GM23248 (cell line): ENCODE measurements at places on chromosomes 7 and 10. TPM values are rescaled to one million over a fixed set of nuclear protein-coding genes. Genes with fewer than 3 reads are reported as not detected.

DNA sequence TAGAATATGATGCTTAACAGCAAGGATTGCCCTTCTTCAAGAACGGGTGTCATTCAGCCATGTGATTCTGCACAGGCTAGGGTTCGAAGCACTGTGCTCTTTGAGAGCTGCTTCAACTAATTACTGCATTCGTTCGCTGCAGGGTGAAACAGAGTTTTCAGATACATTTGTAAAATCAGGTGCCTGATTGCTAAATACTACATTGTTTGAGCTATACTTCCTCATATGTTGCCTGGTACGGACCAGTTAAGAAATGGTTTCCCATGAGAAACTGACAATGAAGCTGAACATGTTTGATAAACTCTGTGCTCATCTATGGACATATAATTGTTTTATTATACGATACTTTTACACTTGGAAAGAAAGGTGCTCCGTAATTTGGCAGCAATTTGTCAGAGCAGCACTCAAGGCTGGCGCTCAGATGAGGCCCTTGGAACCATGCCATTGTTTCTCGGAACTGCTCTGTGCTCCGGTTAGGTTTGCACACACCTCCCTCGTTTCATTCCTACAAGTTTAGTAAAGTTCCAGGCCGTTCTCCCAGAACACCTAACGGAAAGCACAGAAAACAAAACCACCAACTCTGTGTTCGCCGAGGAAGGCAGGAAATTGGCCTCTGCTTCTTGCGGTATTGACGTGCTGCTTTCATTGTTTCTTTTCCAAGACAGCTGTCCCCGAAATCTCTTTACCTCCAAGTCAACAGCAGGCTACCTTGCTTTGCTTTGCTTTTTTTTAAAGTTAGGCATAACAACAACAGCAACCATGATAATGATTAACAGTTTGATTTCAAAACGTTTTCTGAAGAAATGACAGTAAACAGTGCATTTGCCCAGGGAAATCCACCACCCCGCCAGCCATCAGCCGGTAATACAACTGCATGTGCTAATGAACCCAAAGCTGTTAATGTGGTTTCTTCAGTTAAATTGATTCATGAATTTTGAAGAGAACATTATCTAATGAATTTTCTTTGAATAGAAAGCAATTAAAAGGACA, 206.9 kb downstream of the EBF3 start:
- DNase-seq: peak; percentile 3
- 0 out of 2 replicates have a peak, but pooled peaks cover 4% of the 10 kb centered on the region for H3K4me1 ChIP-seq
- H3K4me3 ChIP-seq: peak overlapping the region; percentile 19; the same call in 1 of the 2 replicates
- no peaks in the 10 kb centered on the region for H3K27me3 ChIP-seq
- no peaks in the 10 kb centered on the region for H3K36me3 ChIP-seq

DNA sequence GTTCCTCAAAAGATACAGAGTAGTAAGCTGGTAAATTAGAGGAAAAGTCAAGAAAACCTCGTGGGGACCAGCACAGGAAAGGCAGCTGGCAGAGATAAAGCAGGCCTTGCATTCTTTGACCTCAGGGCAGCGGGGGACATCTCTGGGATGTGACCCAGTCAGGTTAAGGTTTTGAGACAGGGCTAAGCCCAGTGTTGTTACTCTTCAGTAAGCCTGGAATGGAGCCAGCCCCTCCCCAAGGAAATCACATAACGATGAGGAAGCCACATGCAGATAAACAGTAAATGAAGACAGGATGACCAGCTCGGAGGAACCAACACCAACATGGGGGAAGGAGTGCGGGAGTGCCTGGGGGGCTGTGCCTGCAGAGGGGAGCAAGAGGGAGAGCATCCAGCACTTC, 99.6 kb downstream of the JAZF1 start:
- H3K4me3 ChIP-seq: no peak overlapping the region
- no peak for DNase-seq
- H3K36me3 ChIP-seq: no peaks in the 10 kb centered on the region
- no peaks in the 10 kb centered on the region for H3K27me3 ChIP-seq
- peaks cover 29% of the 10 kb centered on the region for H3K4me1 ChIP-seq
- H3K27ac ChIP-seq: no peak overlapping the region

Gene TMEM270
- not detected in 2 replicates for polyA plus RNA-seq

Gene C10orf62
- not detected in 2 replicates for polyA plus RNA-seq

DNA sequence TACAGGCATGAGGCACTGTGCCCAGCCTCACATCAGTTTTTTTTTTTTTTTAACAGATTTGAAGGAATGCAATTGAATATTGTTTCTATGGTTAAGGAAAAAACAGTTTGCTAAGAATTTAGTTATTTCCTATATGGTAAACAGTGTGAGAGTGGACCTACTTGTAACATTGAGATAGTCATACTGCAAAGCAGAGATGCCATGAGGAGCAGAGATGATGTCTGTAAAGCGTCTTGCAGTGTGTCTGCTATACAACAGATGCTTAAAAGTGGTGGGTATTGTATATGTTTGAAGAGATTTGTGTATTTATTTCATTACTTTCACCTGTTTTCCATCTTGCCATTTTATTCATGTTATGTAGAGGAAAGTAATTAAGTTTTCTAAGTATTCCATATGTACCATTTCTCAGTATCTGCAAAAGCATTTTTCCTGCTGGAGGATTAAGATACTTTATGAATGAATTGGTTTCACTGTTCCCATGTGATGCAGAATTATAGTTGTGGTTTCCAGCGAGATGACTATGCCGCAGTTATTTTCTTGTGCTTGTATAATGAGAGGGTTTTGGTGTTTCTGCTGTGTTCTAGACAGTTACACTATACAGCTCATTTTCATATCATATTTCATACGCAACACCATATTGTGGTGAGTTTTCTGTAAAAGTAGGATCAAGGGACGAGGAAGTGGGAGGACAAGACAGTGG, 26.6 kb downstream of the TET1 start:
- H3K27ac ChIP-seq: no peak overlapping the region
- H3K4me1 ChIP-seq: peaks cover 5% of the 10 kb centered on the region; the same call in 1 of the 2 replicates
- no peak for DNase-seq
- H3K36me3 ChIP-seq: no peaks in the 10 kb centered on the region
- H3K4me3 ChIP-seq: no peak overlapping the region

- no peak overlapping the region for H3K27ac ChIP-seq
- no peaks in the 10 kb centered on the region for H3K4me1 ChIP-seq
- H3K36me3 ChIP-seq: no peaks in the 10 kb centered on the region
Observed at GRCh38 chr10:84089162-84089561, 50.1 kb upstream of the GHITM start.

DNA sequence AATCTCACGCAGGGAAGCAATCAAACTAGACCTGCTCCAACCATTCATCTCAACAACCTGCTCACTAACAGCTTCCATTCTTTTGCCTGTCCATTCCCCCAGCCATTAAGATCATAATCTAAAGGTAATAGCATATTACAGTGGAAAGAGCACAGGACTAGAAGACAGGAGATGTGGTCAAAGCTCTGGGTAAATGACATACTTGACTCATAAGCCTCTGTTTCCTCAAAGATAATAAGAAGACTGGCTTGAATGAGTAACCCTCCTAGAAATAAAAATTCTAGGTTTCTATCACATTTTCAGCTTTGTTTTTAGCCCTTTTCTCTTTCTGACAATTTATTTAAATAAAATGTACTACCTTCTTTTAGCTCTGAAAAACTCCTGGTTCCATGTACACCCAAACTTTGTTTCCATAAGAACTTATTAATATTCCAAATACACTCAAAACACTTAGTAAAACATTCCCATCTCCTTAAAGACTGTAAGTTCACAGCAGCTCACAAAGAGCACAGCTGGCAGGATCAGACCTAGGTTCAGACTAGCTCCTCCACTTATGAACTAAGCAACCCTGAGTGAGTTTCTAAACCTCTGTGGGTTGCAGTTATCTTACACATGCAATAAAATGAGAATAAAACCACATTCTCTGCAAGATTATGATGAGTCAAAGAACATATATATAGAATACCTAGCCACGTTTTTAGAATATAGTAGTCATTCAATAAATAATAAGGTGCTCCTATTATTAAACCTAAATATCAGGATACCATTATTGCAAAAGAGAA, 11.6 kb downstream of the FAM204A start:
- no peaks in the 10 kb centered on the region for H3K27me3 ChIP-seq
- peaks cover 43% of the 10 kb centered on the region for H3K36me3 ChIP-seq
- H3K4me3 ChIP-seq: no peak overlapping the region
- H3K4me1 ChIP-seq: no peaks in the 10 kb centered on the region
- no peak for DNase-seq

DNA sequence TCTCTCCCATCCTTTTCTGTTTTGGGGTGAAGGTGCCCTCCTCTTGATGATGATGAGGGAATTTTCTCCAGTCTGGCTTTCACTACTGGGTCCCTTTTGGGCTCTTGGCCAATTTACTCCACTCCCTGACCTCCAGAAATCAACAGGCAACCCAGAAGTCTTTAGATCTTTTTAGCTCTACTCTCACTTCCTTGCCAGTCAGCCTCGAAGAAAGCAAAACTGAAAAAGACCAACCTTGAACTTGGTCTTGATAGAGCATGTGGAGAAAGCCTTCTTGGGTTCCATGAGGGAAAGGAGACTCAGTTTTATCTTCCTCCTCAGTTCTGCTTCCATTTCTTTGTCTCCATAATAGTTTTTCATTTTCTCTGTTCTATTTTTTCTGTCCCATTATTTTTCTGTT, 91.4 kb upstream of the NPVF start:
- no peak for DNase-seq
- H3K27ac ChIP-seq: no peak overlapping the region
- no peaks in the 10 kb centered on the region for H3K4me1 ChIP-seq
- H3K27me3 ChIP-seq: no peaks in the 10 kb centered on the region; the same call in 1 of the 2 replicates
- H3K4me3 ChIP-seq: no peak overlapping the region

- no peaks in the 10 kb centered on the region for H3K4me1 ChIP-seq
- H3K27ac ChIP-seq: no peak overlapping the region
- H3K27me3 ChIP-seq: no peaks in the 10 kb centered on the region
- no peaks in the 10 kb centered on the region for H3K36me3 ChIP-seq
- no peak overlapping the region for H3K4me3 ChIP-seq
Observed at GRCh38 chr10:1543596-1543995, 193.7 kb downstream of the ADARB2 start.

DNA sequence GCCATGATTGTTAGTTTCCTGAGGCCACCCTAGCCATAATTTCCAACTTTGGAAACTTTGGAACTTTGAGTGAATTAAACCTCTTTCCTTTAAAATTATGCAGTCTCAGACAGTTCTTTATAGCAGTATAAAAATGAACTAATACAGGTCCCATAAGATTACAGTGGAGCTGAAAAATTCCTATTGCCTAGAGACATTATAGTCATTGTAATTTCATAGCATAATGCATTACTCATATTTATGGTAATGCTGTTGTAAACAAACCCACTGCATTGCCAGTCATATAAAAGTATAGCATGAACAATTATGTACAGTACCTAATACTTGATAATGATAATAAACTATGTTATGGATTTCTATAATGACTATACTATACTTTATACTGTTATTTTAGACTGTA, 88.0 kb upstream of the TMEM229A start:
- H3K36me3 ChIP-seq: no peaks in the 10 kb centered on the region
- H3K4me3 ChIP-seq: no peak overlapping the region
- H3K4me1 ChIP-seq: no peaks in the 10 kb centered on the region
- DNase-seq: no peak

- H3K27me3 ChIP-seq: no peaks in the 10 kb centered on the region
- H3K4me1 ChIP-seq: no peaks in the 10 kb centered on the region
- no peak overlapping the region for H3K27ac ChIP-seq
- DNase-seq: no peak
Observed at GRCh38 chr10:11057018-11057417, 39.3 kb downstream of the CELF2 start.

GRCh38 chr10:103491729-103492364, 1.7 kb upstream of the NEURL1 start:
- DNase-seq: peak; percentile 87
- peaks cover 12% of the 10 kb centered on the region for H3K4me1 ChIP-seq
- H3K4me3 ChIP-seq: no peak overlapping the region
- H3K36me3 ChIP-seq: no peaks in the 10 kb centered on the region
- H3K27ac ChIP-seq: no peak overlapping the region

GRCh38 chr10:79084972-79085597, 16.3 kb downstream of the ZMIZ1 start:
- no peaks in the 10 kb centered on the region for H3K36me3 ChIP-seq
- H3K4me1 ChIP-seq: peaks cover 49% of the 10 kb centered on the region
- no peak for DNase-seq
- H3K27ac ChIP-seq: peak overlapping the region; percentile 100
- no peaks in the 10 kb centered on the region for H3K27me3 ChIP-seq

GRCh38 chr10:38094927-38095574, 914 bp downstream of the ZNF37A start:
- H3K4me1 ChIP-seq: peaks cover 4% of the 10 kb centered on the region; the same call in 1 of the 2 replicates
- no peak for DNase-seq
- peaks cover 27% of the 10 kb centered on the region for H3K36me3 ChIP-seq
- no peaks in the 10 kb centered on the region for H3K27me3 ChIP-seq
- peak overlapping the region; percentile 91 for H3K4me3 ChIP-seq

DNA sequence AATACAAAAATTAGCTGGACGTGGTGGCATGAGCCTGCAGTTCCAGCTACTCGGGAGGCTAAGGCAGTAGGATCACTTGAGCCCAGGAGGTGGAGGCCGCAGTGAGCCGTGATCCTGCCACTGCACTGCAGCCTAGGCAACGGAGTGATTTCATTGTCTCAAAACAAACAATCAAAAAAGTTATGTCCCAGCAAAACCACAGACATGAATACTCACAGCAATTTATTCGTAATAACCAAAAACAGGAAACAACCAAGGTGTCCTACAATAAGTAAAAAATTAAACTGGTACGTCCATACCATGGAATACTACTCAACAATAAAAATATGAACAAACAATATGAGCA, 11.6 kb upstream of the CYTH3 start:
- no peaks in the 10 kb centered on the region for H3K27me3 ChIP-seq
- H3K4me1 ChIP-seq: peaks cover 37% of the 10 kb centered on the region
- 0 out of 2 replicates have a peak overlapping the region, but pooled peaks have one; percentile 44 for H3K4me3 ChIP-seq
- H3K36me3 ChIP-seq: no peaks in the 10 kb centered on the region

Gene TCERG1L
- not detected in 2 replicates for polyA plus RNA-seq

- no peaks in the 10 kb centered on the region for H3K36me3 ChIP-seq
- DNase-seq: peak; percentile 74
Observed at GRCh38 chr10:19929506-19930140, 113.4 kb downstream of the PLXDC2 start.

DNA sequence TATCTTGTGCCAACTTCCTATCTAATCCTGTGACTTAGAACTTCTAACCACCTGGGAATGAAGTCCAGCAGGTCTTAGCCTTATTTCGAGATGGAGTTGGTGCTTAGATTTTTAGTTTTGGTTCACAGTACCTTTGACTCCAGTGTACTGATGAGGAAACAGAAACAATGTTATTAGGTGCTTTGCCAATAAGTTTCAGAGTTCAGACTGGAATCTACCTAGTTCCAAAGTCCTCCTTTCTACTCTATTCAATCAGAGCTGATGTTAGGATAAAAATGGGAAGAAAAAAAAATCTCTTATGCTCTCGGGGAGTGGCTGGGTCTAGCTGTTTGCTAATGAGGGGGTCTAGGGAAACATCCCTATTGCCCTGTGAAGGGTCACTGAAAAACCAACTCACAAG, 606.3 kb upstream of the C7orf33 start:
- no peak overlapping the region for H3K4me3 ChIP-seq
- no peaks in the 10 kb centered on the region for H3K27me3 ChIP-seq
- DNase-seq: no peak
- H3K4me1 ChIP-seq: no peaks in the 10 kb centered on the region
- no peaks in the 10 kb centered on the region for H3K36me3 ChIP-seq

Gene PRPS1L1
- not detected in 2 replicates for polyA plus RNA-seq

GRCh38 chr7:21401944-21402343, 25.9 kb upstream of the SP4 start:
- H3K4me3 ChIP-seq: no peak overlapping the region
- H3K36me3 ChIP-seq: no peaks in the 10 kb centered on the region
- H3K27ac ChIP-seq: no peak overlapping the region
- H3K4me1 ChIP-seq: no peaks in the 10 kb centered on the region
- no peak for DNase-seq

- no peaks in the 10 kb centered on the region for H3K27me3 ChIP-seq
- no peak overlapping the region for H3K27ac ChIP-seq
- no peaks in the 10 kb centered on the region for H3K36me3 ChIP-seq
- H3K4me1 ChIP-seq: no peaks in the 10 kb centered on the region
Observed at GRCh38 chr10:107453561-107453960, 289.1 kb upstream of the SORCS1 start.

Gene ADCY1
- not detected in 2 replicates for polyA plus RNA-seq
